Lower lobe of right lung (tissue), 2 donors: ENCODE measurements at places on chromosomes 5 and 9. TPM values are rescaled to one million over a fixed set of nuclear protein-coding genes. Genes with fewer than 3 reads are reported as not detected.

Gene RELL2
- total RNA-seq, result 5.5 TPM

Gene GABBR2
- 0.24 TPM for total RNA-seq

Gene STPG3
- total RNA-seq, result 0.38 TPM

Gene ECSCR
- 48.8 TPM for total RNA-seq

Gene PAEP
- total RNA-seq, result not detected

Gene BAAT
- total RNA-seq, result not detected

Gene PCDHGB6
- 7.7 TPM for total RNA-seq

Gene CHSY3
- 4.7 TPM for total RNA-seq

Gene LPAR1
- 23.2 TPM for total RNA-seq

Gene UAP1L1
- total RNA-seq, result 29.7 TPM

Gene PCDHA9
- 0.32 TPM for total RNA-seq

Gene NPR2
- 20.6 TPM for total RNA-seq

DNA sequence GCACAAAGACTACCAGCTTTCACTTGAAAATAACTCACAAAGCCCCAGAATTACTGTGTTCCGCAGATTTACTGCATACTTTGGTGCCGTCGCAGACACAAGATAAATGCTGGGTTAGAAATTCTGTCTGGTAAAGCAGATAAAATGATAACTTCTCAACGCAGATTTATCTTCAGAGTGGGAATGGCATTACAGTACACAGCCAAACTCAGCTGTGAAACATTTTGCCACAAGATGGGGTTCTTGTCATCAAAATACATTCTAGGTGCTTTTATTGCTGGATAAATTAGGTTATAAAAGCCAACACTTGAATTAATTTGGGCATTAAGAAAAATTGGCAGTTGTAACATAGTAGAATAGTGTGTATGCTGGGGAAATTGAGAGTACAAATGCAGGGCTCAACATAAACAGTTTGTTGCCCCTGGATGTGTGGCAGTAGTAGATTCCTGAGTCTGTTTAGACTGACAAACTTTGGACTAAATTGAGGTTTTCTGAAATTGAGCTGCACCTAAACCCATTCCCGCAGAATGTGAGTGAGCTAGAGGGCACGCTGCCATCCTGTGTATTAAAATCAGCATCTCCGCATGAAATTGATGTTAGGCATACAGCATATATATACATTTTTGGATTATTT is 61.1 kb downstream of the LMNB1 start:
- DNase-seq, result no peak

GRCh38 chr9:27633764-27634163 is 60.5 kb upstream of the C9orf72 start:
- DNase-seq, result no peak

DNA sequence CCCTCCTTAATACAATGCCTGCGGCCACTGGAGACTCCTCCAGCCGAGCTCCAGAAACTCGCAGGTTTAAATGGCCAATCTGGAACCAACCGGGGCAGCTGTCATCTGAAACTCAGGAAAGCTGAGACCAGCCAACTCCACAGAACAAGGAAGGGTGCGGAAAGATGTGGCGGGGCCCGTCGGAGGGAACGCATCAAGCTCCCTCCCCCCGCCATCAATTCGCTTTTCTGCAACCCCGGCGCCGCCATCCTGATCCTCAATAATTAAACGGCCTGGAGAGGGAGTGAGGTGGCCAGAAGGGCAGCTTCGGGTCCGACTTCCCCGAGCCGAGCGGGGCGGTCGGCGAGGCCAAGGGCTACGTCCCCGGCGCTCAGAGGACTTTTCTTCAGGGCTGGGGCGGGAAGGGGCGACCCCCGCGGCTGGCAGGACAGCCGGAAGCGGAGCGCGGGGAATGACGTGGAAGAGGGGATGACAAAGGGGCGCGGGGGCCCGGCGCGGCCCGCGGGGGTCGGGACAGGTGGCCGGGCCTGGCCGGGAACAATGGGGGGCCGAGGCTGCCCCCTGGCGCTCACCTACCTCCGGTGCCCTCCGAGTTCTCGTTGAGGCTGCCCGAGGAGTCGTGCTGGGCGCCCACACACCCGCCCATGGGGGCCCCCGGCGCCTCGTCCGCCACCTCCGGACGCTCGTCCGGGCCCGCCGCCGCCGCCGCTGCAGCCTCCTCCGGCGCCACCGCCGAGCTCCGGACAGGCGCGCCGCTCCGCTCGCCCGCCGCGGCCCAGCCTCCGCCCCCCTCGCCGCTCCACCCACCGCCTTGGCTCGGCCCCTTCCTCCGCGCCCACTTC is at the start of gene UBTD2:
UBTD2 (minus strand) TSS at position 745 of the 842 bp plus-strand sequence; CDS start at position 646, 99 bp downstream.
- DNase-seq, result peak; percentile 88

DNA sequence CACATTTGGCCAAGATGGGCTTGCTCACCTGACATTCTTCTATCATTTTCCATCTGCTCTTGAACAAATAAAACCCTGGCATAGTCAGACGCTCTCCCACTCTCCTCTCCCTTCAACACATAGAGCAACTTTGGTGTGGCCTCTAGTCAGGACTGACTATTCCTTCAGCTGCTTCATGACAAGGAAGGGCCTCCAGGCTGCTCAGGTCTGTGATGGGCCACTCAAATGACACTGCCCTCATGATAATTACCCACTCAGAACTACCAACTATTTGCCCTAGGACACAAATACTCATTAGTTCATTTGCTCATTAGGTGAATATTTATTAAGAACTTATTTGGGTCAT is 376.3 kb downstream of the SEMA5A start:
- no peak for DNase-seq

GRCh38 chr5:62824936-62825335 is 246.3 kb downstream of the LRRC70 start:
- DNase-seq, result no peak

GRCh38 chr5:172766287-172767108 is 4.5 kb downstream of the DUSP1 start:
- DNase-seq, result peak; percentile 70

DNA sequence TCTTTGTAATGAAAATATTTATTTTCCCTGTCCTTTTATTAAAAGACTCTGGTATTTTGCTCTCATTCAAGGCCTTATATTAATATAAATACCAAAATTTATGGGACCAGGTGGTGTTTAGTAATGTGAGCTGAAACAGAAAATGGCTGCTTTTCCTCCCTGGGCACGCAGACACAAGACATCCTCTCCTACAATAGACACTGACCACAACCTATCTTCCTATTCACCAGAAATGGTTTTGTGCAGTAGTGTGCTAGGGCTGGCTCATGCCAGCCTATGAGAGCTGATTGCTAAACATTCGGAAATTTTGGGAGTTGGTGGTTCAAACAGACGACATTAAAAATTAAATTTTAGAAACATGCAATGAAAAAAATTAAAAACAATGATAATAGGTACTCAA is 338.2 kb downstream of the BNC2 start:
- DNase-seq, result no peak

DNA sequence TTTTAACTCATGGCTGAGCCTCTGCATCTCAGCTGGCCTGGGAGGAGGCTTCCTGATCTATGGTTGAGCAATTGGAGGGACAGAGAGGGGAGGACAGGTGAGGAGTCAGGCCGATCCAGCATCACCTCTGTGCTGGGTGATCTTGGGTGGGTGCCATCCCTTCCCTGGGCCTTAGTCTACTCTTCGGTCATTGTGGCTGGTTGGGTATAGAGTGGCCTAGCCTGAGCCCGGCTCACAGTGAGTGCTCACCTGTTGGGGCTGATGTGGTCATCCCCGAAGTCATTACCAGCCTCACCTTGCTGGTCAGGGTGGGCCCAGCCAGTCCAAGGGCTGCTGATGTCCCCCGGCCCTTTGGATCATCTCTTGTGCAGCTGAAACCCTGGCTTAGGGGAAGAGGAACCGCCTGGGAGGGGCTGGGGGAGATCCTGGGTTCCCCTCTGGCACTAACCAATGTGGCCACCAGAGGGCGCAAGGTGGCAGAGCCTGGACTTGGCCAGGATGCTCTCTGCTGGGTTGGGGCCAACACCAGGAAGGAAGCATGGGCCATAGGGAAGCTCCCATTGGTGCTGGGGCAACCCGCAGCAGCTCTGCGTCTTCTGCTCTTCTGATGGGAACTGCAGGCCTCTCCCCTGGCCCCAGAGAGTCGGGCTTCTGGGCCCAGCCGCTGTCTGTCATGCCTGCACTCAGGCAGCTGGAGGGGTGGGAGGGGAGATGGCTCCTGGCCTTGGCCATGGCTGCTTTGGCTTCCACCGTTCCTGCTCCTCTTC is 17.3 kb upstream of the ODF2 start:
- DNase-seq, result peak; percentile 90

DNA sequence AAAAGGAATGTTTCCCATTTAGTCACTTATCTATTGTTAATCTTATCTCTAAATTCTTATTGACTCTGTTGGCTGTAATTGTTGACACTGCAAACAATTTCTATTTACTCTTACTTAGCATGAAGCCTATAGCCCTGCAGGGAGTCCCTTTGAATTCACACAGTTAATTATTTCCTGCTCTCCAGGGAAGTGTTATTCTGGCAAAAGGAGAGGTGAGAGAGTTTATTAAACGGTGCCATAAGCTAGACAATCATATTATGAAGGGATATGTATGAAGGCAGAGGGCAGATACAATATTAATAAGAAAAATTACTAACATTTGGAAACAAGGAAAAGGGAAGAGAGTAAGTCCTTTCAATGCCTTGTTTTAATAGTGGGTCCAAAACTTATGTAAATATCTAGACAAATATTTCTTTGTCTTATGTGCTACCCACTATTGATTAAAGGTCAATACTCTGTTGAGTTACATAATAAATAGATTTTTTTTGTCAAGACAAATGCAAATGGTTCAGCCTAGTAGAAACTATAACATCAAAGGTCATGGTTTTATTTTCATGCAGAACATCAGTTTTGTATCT is 107.1 kb downstream of the CDH18 start:
- no peak for DNase-seq

- DNase-seq, result no peak
These were observed 134.1 kb downstream of the TRPM6 start for GRCh38 chr9:74753650-74754049.

GRCh38 chr5:15577132-15577531 is 77.2 kb downstream of the FBXL7 start:
- no peak for DNase-seq

- DNase-seq, result peak; percentile 61
These were observed 1.9 kb downstream of the RAB24 start for GRCh38 chr5:177301503-177302165.

GRCh38 chr9:36813154-36813553 is 220.9 kb downstream of the PAX5 start:
- no peak for DNase-seq

DNA sequence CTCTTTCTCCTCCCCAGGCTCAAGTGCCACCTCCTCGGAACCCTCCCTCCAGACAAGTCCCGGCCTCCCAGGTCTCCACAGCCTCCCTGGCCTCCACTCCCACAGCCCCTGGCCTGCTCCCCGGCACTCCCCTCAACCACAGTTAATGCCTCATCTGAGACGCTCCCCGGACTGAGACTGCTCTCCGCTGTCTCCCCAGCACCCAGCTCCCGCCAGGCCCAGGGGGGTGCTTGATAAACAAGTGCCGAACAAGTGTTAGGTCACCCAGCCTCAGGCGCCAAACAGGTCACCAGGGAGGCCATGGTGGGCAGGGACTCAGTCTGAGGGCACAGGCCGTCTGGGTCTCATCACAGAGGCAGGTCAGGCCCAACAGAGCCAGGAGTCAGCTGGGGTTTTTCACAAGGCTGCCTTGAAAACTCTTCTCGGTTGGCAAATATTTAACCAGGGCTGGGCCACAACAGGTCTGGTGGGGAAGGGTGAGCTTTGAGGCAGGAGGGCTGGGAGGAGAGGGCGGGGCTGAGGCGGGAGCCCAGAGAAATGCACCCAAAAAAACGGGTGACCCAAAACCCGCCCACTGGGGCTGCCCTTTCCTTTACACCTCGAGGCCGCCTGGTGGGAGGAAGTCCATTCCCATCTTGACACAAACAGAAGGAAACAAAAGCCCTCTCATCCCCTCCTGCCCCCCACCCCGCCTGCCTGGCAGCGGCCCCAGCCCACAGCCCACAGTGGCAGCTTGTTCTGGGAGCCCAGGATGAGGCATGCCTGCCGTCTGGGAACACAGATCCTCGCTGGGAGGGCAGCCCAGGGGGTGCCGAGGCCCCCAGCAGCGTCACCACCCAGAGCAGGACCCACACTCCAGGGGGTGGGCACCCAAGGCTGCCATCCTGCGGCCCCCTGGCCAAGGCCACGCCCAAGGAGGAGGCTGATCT is 66.6 kb upstream of the STXBP1 start:
- peak; percentile 87 for DNase-seq

GRCh38 chr5:140328036-140328764 is 18.2 kb downstream of the HBEGF start:
- DNase-seq, result no peak

DNA sequence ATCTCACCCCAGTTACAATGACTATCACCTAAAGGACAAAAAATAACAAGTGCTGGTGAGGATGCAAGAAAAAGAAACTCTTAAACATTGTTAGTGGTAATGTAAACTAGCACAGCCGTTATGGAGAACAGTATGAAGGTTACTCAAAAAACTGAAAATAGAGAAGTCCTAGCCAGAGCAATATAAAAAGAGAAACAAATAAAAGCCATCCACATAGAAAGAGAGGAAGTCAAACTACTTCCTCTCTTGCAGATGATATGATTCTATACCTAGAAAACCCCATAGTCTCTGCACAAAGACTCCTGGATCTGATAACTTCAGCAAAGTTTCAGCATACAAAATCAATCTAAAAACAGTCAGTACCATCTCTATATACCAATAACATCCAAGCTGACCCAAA is 221.5 kb upstream of the FAM174A start:
- no peak for DNase-seq

DNA sequence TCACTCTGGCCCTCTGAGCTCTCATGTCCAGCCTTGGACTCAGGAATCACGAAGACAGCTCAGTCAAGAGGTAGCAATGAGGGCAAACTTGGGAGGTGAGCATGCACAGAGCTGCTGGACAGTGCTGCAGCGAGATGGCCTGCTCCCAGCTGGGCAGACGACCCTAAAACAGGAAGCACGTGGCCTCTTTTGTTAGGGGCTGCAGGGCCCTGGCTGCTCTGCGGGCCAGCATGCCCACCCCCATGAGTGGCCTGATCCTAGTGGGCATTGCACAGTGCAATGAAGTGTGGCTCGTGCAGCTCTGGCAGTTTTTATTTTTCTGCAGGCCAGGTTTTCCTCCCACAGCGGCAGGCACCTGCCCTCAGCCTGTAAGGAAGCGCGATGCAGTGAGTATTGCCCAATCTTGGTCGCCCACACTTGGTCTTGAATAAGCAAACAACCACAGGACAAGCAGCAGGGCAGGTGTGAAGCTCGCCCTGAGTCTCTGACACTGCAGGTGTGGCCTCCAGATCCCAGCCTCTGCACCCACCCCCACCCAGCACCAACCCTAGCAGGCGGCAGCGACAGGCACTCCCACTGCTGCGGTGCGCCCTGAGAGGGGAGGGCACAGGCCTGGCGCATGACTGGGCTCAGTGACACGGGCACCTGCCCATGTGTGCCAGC is 60.8 kb downstream of the SEMA4D start:
- DNase-seq, result peak; percentile 81

- DNase-seq, result no peak
These were observed 6.3 kb downstream of the PDE6A start for GRCh38 chr5:149938279-149938678.

- no peak for DNase-seq
These were observed 16.3 kb downstream of the IRF1 start for GRCh38 chr5:132474131-132474723.

DNA sequence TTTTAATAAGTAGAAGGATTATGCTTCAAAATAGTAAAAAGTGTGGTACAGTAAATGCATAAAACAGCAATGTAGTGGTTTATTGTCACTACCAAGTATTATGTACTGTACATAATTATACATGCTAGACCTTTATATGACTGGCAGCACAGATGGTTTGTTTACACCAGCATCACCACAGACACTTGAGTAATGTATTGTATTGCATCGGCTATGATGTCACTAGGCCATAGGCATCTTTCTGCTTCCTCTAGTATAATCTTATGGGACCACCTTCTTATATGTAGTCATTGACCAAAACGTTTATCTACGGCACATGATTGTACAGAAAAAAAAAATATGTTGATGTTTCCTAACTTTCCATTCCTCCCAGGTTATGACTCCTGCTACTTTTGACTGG is 31.9 kb upstream of the SSBP2 start:
- DNase-seq, result no peak
